ENCODE measurements at places on chromosomes 12 and 14.

DNA sequence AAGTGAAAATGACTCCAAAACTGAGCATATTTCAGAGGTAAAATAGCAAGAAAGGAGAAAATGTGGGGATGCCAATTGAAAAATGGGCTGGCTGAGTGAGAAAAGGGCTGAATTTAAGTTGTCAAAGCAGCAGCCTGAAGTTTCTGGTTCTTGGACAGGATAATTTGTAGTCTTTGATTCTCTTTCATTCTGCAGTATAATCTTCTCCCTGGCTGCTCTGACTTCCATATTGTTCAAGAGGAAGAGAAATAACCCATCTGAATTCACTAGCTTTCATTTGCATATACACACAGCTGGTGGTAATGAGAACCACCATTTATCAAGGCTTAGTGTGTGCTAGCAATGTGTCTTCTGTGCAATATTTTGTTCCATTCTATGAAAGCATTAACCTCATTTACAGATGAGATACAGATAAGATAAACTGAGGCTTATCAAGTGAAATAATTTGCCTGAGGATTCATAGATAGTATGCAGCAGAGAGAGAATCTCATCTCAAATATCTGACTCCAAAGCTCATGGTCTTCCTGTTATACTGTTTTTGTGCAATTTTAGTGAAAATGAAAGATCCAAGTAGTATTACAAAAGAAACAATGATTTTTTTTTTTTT, 184.2 kb downstream of the TMTC2 start:
- DNase-seq, result no peak

GRCh38 chr12:40192704-40193255, 32.0 kb upstream of the LRRK2 start:
- no peak for DNase-seq

DNA sequence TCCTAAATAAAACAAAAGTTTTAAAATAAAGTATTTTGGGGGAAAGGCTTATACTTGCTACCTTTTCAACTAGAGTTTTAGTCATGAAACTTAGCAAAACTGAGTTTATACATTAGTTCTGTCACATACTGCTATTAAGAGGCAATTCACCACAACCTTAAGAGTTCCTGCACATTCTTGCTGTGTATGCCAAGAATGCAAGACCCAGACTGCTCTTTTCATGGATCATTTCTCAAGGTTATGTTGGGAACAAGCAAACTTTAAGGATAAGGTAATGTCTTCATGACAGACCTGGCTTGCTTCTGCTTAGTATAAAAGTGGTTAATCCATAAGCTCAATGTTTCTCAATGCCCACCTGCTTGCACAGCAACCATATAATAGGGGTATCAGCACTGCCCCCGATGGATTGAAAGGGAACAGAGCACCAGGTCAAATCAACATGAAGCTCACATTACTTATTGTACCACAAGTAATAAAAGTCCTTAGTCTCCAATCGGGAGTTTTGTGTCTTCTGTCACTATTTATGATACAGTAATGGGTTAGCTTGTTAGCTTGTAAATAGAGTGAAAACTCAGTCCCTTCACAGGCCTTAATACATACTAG, 67.6 kb downstream of the KIF21A start:
- no peak for DNase-seq

GRCh38 chr12:89344862-89345202, 7.5 kb downstream of the DUSP6 start:
- DNase-seq, result no peak

- DNase-seq, result no peak
Observed at GRCh38 chr14:58479975-58480374, 52.5 kb downstream of the KIAA0586 start.

DNA sequence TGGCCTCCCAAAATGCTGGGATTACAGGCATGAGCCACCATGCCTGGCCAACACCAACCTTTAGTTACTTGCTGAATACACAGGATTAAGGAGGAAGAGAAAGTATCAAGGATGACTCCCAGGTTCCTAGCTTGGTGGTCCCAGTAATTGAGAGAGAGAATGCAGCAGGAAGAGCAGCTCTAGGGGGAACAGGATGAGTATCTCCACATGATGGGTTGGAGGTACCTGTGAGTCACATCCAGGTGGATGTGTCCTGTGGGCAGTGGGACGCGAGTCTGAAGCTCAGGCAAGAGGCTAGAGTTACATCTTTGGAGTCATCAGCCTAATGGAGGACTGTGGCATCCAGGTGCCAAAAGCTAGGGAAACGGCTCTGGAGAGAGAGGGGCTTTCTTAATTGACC, 47.1 kb downstream of the MDM2 start:
- DNase-seq, result no peak

GRCh38 chr14:30330033-30330432, 228.9 kb upstream of the G2E3 start:
- DNase-seq, result no peak

GRCh38 chr12:104669089-104669721, 212.5 kb downstream of the CHST11 start:
- no peak for DNase-seq

DNA sequence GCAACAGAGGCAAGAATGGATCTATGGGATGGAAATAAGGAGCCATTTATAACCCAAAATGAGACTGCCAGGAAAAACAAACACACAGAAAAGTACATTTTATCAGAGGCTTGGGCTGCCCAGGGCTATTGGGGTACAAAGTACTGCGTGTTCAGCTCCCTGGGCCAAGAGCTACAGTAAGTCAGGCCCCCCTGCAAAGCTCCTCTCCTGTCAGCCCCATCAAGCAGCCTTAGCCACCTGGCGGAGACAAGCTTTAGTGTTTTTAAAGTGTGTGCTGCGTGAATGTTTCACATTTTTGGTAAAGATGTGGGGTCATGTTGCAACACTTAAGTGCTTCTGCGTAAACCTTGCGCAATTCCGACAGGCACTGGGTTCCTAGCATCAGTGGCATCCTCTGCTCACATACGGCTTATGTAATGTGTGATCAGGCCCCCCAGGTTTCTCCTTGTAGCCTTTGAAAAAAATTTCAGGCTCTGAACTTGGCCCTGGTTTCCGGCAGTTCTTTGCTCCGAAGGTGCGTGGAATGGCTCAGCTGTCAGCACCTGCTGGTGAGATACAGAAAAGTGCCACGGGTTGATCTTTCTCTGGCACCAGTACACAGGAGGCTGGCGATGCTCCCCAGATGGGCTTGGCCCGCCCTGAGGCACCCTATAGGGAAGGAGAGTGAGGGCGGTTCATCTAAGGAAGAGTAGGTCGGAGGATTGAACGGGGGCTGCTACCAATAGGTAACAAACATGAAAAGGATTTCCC, 198.7 kb upstream of the EEA1 start:
- DNase-seq, result no peak

GRCh38 chr12:132593521-132593920, 16.9 kb downstream of the LRCOL1 start:
- DNase-seq, result no peak

DNA sequence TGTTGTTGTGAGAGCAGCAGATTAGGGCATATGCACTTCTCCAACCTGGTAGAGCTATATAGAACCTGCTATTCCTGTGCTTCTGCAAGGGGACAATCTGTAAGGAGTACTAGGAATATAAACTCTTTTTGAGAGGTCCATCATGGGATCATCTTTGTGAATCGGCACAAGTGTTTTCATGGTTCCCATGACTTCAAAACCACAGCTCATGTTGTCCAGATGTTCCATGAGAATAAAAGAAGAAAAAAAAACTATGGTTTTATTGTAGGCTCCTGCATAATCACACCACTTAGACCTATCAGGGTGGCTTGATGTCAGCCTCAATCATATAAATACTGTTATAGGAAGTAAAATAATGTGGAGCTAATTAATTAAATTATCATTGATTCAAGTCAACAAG, 311.4 kb upstream of the ATP2B1 start:
- no peak for DNase-seq

DNA sequence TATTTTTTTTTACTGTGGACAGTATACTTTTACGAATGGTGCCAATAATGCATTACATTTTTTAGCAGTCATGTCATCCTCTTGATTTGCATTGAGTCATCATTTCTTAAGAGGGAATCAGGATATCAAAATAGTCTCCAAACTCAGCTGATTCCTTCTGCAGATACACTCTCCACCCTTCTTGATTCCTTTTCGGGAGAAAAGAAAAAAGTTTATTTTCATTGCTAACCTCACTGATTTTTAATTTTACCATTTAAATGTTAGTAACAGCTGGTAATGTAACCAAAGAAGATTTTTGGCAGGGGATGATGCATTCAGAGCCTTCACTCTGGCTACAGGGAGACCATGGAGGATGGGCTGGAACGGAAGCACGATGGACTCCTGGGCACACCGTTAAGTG, 47.5 kb downstream of the MRPL42 start:
- no peak for DNase-seq

GRCh38 chr14:57389646-57390036, 745 bp upstream of the NAA30 start:
- peak; percentile 1 for DNase-seq

GRCh38 chr12:47415054-47415453, 290.8 kb downstream of the RPAP3 start:
- no peak for DNase-seq

- DNase-seq, result no peak
Observed at GRCh38 chr14:45048385-45048784, 35.5 kb upstream of the PRPF39 start.

DNA sequence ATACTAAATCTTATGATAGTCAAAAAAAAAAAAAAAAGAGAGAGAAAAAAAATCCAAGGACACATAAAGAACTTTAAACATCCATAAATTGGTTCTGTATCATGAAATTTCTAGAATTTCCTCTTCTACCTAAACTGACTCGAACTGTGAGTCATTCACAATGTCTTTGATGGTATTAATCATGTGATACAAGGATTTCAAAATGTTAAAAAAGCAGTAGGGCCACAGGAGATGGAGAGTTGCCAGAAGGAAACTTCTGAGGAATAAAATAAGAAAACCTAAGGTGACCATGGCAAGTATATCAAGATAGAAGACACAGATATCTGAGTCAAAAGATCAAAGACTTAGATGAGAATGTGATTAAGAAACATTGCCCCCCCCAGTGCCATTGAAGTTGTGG, 1320.9 kb upstream of the FLRT2 start:
- DNase-seq, result no peak

DNA sequence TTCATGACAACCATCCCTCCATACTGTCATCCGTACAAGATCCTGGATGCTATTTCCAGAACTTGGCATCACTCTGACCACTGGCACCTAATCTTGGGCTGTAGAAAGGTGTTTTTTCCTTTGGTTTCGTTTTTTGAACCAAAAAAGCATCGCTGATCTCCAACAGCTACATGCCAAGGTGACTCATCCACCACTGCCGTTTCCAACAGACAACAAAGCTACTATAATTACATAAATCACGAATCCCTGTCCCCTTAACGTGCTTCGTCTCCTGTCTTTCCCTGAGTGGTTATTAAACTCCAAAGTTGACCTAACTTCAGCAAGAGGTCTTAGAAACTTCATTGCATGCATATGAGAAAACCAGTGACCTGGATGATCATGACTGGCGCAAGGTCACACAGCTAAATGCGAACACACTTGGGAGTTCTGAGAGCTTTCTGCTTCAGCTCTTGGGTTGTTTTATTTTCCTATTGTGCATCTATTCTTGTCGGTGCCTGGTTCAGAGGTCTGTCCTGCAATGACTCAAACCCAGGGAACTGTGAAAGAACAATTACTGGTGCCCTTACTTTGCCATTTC, 99.9 kb downstream of the PPM1H start:
- no peak for DNase-seq

GRCh38 chr12:52584156-52584682, 10.6 kb upstream of the KRT74 start:
- DNase-seq, result no peak

GRCh38 chr14:96735526-96735925, 61.7 kb upstream of the VRK1 start:
- no peak for DNase-seq

DNA sequence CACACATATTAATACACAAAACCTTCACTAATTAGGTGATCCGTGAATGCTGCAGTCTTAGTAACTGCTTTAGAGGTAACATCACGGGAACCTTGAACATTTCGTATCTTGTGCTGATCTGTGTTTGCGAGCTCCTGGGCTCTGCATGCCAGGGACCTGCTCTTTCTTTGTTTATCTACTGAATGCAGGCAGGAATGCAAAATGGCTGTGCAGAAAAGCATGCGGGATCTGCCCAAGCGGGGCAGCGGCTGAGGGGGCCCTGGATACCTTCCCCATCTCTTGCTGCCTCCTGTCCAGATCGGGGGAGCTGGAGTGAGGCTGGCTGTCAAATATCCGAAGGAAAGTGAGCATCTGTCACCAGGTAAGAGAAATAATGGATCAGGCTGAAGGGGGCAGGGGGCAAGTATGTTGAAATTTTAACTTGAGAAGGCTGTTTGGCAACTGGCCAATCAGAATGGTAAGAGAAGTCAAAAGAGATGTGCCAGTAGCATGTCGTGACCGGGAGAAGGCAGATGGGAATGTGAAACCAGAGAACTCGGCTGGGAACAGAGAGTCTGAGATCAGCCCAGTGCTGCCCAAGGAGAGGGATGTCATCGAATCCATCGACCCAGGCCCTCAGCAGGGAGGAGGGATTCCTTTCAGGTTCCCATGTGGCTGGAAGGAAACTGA, 191.4 kb downstream of the TTC7B start:
- DNase-seq, result no peak

DNA sequence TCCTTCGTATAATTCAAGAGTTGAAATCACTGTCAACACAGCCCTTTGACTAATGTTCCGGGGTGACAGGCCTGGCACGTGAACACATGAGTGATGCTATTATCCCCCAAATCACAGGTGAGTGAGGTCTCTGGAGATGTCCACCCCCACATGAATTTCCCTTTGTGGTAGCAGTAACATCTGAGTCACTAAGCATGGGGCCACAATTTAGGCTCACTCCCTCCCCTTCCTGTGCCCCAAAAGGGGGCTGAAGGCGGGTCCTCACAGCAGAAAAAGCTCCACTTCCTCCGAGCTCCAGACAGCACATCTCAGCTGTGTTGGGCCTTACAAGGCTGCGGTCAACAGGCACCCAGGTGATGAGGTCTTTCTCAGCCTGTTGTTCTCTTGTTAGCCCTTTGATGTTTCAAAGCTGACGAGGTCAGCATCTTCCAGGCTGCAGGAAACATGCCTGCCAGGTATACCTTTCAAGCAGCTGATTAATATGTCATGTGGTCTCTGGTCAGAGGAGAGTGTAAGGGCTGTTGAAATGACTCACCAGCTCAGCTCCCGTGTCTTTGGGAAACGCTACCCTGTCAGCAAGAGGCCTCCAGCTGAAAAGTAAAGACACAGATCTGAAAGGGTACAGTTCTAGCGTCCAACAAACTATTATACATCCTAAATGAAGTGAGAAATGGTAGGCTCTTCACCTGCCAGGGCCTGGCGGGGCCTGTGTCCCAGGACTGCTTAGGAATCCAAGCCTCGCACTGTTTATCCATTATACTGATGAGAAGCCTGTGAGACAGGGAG, 107.3 kb downstream of the ZFP36L1 start:
- peak; percentile 32 for DNase-seq
